ENCODE measurements at places on chromosomes 4 and X.

DNA sequence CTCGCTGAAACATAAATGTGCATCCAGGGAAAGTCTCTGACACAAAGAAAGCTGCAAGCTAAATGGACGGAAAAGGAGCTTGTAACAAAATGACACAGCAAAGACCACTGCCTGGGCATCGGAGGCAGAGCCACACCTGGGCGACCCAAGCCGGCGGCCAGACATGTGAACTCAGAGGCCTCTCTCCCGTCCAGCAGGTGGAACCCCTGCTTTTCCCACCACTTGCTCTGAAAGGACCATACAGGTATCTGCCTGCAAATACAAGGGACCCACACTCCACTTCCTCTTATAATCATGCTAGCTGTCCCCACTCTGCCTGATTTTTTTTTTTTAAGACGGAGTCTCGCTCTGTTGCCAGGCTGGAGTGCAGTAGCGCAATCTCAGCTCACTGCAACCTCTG lies 12.0 kb downstream of the CPLX1 start:
- no peak for DNase-seq

DNA sequence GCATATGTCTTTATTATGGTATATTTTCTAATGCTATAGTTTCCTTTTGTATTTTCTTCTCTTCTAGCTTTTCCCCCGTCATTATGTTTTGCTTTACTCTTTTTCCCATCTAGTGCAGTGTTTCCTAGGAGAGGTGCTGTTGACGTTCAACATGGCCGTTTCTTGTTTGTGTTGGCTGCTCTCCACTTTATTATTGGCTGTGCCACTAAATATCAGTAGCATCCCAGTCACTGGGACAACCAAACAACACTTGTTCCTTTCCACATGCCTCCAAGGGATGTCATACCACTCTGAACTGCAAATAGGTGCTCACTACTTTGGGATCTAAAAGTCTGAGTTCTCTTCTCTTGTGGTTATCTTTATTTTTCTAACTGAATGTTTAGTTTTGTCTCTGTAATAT lies 26.5 kb downstream of the GBA3 start:
- no peak for DNase-seq

DNA sequence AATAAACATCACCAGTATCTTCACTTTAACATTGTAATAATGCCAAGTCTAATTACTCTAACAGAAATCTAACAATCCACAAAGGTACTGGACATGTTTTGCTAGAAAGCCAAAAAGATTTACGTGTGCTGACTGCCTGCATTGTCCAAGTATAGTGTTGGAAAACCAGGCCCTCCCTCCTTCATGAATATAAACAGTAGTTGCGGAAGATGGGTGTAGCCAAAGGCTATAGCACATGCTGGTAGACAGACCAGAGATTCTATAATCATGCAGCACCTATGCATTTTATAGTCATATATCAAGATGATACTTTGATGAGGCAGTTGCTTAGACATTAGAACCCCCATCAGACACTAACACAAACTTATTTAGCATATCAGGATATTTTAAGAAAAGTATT lies 22.6 kb downstream of the ZNF280C start:
- no peak for DNase-seq

DNA sequence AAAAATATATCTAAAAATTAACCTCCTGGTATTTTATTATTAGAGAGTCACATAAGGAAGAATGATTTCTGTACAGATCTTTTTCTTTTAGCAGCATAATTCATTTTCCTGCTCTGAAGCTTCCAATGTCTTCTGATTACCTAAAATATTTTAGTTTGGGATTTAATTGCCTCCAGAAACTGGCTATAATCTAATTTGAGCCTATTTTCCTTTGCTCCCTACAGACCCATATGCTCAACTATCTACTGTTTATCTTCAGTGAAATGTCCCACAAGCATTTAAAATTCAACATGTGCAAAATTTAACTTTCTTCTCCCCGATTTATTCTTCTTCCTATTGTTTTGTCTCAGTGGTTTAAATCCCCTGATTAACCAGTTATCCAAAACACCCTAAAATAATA lies 29.1 kb downstream of the NPY2R start:
- DNase-seq: no peak

DNA sequence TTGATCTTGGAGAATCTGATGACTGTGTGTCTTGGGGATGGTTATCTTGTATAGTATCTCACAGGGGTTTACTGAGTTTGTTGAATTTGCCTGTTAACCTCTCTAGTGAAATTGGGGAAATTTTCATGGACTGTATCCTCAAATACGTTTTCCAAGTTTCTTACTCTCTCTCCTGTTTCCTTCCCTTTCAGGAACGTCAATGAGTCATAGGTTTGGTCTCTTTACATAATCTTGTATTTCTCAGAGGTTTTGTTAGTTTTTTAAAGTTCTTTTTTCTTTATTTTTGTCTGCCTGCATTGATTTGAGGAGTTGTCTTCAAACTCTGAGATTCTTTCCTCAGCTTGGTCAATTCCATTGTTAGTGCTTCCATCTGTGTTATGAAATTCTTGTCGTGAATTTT lies 227.7 kb upstream of the GPRIN3 start:
- no peak for DNase-seq

GRCh38 chr4:94537921-94538628 lies 86.3 kb downstream of the PDLIM5 start:
- DNase-seq: no peak

GRCh38 chrX:154443479-154443910 lies 446 bp upstream of the FAM50A start:
- DNase-seq: no peak

DNA sequence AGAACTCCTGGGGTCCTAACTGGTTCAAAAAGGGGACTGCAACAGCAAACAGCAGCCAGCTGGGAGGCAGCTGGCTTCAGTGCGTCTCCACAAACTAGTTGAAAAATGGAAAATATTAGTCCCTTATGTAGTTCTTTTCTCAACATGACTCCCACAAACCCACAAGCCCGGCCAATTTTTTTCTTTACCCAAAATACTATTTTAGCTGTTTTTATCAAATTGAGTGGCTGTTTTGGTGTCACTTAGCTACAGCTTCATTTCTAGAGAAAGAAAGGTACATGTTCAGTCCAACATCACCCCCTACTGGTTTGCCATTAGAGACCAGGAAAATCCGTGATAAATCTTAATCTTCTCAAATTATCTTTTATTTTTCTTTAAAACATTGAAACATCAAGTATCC lies 97.2 kb downstream of the GUCY2F start:
- no peak for DNase-seq

- no peak for DNase-seq
Observed at GRCh38 chr4:102696758-102697157, 64.0 kb downstream of the MANBA start.
